ENCODE measurements at places on chromosomes 11 and 22.

DNA sequence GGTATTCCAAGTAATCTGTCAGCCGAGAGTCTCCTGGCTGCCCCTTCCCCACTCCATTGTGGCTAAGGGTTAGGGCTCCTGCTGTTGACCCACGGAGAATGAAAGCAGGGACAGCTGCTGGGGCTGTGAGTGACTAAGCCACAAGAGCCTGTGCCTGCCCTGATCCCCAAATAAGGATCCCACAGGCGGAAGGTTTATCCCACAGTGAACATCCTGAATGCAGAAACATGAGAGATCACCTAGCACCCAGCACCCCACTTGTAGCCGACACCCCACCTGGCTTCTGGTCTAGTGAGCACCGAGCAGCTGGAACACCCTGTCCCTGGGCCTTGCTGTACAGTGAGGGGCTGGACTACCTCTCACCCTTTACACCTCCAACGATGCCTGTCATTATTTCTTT lies 117.7 kb upstream of the LMO1 start:
- DNase-seq = no peak

- no peak for DNase-seq
Observed at GRCh38 chr11:23961503-23962338, 535.1 kb upstream of the LUZP2 start.

GRCh38 chr22:46391486-46392136 lies 56.1 kb downstream of the TRMU start:
- no peak for DNase-seq

GRCh38 chr11:44374001-44374400 lies 64.1 kb upstream of the ALX4 start:
- DNase-seq = no peak

DNA sequence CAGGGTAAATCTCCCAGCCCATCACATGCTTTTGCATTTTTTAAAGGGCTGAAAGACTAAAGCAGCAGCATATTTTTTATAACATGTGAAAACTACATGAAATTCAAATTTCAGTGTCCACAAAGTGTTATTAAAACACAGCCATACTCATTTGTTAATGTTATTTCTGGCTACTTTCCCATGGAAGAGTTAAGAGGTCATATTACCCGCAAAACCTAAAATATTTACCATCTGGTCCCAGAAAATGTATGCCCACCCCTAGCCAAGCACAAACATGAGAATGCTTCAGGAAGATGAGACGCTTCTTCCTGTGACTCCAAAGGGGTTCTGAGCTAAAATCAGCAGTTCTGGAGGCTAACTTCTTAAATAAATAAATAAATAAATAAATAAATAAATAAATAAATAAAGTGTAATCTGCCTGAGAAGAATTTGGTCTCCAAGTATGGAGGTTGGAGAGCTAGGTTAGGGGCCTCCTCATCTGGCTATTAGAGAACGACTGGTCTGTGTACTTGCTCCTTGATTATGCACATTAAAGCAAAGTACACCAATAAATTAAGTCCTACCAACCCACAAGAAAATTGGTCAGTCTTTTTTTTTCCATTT lies 9.7 kb downstream of the IMMP1L start:
- DNase-seq = no peak

GRCh38 chr11:763073-763463 lies 14.2 kb downstream of the GATD1 start:
- DNase-seq = no peak

DNA sequence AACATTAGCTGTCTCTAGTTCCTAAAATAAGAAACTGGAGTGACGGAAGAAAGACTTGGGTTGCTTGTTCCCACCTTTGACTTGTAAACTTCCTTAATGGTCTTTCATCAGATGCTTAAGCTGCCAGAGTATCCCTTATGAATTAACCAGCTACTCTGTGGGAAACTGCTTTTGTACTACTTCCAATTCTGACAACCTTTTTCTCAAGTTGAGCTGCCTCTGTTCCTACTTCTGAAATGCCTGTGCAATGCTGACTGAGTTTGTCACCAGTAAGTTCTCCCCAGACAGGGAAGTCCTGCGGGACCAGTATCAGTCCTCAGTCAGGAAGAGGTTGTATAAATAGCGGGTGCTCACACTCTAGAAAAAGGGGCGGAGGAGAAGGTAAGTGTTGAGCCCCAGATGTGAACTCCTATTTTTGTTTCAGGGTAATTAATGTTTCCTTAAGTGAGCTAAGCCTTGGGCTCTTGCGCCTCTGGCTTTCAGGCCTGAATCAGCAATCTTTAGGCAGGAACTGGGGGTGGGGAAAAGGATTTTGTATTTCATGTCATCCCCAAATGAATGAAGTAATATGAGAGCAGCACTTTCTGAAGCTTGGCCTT lies 67.2 kb downstream of the CECR2 start:
- no peak for DNase-seq

DNA sequence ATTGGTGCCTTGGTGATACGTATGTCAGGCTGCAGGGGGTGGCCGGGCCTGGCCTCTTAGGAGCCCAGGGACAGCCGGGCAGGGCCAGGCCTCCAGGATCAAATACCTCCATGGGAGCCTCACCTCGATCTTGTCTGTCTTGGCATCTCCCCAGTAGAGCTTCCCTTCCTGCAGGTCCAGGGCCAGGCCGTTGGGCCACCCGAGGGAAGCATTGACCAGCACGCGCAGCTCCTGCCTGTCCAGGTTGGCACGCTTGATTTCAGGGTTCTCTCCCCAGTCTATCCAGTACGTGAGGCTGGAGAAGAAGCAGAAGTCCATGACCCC lies 137.7 kb downstream of the CRYBB2 start:
- DNase-seq = no peak

- DNase-seq = no peak
Observed at GRCh38 chr11:8697054-8697453, 14.5 kb downstream of the RPL27A start.

GRCh38 chr11:18088966-18089365 lies 16.9 kb downstream of the SAAL1 start:
- peak; percentile 58 for DNase-seq

DNA sequence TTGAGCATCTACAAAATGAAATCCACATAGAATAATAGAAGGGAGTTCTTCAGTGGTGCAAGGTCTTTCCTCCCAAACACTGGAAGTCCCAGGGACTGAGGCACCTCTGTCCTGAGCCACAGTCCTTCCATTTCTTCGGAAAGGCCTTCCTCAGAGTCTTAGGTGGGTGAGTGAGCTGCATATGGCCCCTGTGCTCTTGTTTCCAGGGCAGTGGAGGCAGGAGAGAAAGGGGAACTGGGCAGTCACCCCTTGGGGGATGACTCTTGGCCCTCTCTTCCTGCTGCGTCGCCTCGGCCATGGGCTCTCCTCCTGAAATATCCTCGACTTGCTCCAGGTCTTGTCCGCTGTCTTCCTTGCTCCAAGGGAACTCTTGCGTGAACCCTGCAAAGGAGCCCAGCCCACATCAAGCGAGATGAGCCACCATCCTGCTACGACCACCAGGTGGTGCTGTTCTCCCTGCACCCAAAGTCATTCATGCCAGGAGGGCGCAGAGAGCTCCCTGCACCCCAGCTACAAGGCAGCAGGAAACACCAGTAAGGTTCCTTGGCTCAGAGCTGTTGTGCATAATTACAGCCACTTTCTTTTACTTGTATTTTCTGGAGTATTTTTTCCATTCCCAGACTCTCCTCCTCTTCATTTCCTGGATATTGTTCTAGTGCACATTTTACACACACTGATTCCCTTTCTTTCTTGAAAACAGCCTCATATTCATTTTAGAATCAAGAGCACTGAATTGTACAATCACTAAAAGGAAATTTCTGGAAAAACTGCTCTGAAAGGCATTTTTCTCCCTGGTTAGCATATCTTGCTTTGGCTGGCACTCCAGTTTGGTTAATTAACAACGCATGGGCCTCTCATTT lies 397.8 kb downstream of the OPCML start:
- DNase-seq = peak; percentile 40

DNA sequence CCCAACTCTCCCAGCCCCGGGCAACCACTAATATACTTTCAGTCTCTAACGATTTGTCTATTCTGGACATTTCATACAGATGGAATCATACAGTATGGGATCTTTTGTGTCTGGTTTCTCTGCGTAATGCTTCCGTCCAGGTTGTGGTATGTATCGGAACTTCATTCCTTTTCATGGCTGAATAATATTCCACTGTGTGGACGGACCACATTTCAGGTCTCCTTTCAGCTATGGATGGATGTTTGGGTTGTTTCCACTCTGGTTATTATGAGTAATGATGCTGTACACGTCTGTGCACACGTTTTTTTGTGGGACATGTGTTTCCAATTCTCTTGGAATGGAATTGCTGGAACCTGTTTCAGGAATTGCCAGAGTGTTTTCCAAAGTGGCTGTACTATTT lies 17.4 kb upstream of the CPT1A start:
- DNase-seq = no peak

DNA sequence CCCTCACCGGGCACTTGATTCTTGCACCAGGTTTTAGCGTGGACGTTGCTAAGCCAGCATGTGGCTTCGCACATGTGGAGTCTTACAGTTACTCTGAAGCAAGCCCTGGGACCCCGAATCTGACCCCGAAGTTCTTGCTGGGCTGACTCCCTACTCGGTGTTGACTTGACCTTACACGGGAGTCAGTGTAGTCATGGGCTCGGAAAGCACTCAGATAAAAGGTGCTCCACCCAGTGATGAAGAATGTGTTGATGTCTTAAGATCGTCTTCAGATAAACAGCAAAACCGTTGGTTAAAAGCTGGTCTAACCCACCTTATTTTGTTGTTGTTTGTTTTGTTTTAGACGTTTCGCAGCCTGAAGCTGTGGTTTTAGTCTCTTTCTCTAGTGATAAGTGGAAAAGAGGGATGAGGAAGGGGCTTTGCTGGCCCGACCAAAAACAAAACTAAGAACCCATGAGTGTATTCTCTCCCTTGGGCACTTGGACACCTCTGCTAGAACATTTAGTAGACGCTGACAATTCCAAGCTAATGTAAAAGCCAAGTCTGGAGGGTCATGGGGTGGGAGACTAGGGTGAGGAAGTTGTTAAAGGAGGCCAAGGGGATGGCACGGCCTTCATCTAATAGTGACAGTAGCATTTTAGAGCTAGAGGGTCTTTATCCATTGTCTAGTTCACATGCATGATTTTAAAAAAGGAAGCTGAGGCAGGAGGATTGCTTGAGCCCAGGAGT lies 69.9 kb downstream of the BCR start:
- DNase-seq = no peak

- no peak for DNase-seq
Observed at GRCh38 chr22:40517631-40518030, 118.9 kb downstream of the MRTFA start.

GRCh38 chr11:57493507-57494503 lies 21.7 kb downstream of the SLC43A1 start:
- peak; percentile 48 for DNase-seq

DNA sequence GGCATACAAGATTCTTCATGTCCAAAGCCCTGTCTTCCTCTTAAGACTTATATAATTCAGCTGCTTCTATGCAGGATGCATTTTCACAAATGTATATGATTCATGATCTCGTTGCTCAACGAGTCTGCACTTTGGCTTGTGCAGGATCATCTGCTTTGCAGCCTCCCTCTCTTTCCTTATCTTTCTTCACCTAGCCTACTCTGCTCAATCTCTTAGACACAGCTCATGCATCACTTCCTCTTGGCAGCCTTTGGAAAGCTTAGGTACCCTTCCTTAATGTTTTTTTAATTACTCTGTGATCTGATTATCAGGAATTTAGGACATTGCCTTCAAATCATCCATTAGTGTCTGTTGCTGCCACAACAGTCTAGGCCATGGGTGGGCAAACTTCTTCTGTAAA lies 673.8 kb downstream of the NELL1 start:
- DNase-seq = no peak

DNA sequence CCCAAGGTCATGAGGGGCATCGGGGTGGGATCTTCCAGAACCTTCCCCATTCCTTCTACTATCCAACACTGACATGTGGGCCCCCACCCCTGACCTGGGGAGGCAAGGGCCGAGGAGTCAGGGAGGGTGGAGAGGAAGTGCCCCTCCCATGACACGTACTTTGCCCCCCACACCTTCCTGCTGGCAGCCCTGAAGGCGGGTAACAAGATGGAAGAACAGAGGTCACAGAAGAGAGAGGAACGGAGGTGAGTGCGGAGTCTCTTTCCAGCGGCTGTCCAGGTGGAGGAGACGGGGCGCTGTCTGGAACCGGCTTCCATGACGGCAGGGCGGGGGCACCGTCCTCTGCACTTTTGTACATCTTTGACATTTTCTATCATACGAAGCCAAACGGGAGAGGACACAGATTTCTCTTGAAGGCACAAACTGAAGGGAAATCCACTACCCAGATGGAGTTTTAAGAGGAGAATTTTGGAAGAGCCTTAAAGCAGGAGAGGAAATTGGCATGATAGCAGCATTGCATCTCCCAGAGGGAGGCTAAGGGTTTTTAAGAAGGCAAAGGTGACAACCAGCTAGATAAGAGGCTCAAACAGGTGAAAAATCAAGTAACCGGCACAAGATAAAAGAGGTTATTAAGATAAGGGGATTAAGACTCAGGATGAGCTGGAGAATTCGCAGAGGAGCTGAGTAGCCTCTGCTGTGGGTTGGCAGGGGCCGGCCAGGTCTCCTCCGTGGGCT lies 16.7 kb downstream of the OSBPL5 start:
- no peak for DNase-seq

GRCh38 chr11:62217191-62217748 lies 8.8 kb downstream of the SCGB2A1 start:
- no peak for DNase-seq

DNA sequence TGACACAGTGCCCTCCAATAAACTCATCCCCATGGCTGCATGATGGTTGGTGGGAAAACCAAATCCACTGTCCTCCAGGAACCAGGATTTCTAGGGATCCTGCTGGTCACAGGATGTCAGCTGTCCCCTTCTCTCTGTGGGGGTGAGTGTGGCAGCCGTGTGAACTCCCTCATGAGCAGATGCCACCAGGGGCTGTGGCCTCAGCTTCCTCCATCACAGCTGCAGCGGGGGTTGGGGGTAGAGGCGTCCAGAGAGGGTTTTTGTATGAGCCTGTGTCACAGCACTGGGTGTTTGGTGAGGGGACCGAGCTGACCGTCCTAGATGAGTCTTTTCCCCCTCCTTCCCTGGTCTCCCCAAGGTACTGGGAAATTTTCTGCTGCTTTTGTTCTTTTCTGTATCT lies 26.4 kb downstream of the IGLL5 start:
- no peak for DNase-seq

- no peak for DNase-seq
Observed at GRCh38 chr11:119901657-119902577, 172.9 kb upstream of the NECTIN1 start.

DNA sequence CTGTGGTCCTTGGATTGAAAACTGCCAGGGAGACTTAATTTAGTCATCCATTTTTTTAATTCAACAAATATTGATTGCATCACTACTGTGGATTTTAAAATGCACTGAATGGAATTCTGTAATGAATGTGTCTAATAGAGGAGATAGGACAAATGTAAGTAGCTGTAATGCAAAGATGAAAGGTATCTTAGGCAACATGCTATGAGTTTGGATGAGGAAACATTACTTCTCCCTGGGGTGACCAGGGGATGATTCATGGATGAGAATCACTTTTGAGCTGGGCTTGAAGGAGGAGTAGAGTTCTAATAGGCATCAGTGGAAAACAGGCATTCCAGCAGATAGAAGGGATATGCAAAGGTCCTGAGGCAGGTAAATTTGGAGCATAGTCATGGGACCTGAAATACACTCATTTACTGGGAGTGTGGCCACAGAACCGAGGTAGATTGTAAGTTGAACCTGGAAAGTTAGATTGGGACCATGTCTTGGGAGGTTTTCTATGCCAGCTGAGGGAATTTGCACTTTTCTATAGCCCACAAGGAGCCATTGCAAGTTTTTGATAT lies 43.4 kb downstream of the PKNOX2 start:
- DNase-seq = no peak

- no peak for DNase-seq
Observed at GRCh38 chr11:61756452-61757212, 4.2 kb downstream of the MYRF start.

GRCh38 chr11:123683428-123684170 lies 29.2 kb upstream of the SCN3B start:
- DNase-seq = no peak

Measured in HL-60 (cell line).